ENCODE measurements at places on chromosomes 16 and 17.

GRCh38 chr17:74123350-74123749 lies 80.1 kb upstream of the RPL38 start:
- peak; percentile 26 for DNase-seq

DNA sequence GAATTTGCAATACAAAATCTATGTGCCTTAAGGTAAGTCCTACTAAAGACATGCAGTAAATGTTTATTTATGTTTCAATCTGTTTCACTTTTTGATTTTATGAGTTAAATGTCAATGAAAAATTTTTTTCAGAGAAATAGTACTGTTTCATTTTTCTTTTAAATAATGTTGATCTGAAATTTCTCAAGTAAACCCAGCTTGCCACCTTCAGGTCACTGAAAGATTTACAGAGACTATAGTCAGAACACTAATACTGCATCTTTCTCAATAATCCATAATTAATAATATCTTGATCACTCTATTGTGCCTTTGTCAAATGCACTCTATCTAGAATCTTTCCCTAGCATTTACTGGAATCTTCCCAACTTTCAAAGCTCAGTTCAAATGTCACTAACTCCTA lies 6.5 kb upstream of the DHX40 start:
- no peak for DNase-seq

- no peak for DNase-seq
These were observed 12.5 kb downstream of the TOM1L2 start for GRCh38 chr17:17959520-17960361.

- no peak for DNase-seq
These were observed 12.4 kb downstream of the COL1A1 start for GRCh38 chr17:50188921-50189549.

DNA sequence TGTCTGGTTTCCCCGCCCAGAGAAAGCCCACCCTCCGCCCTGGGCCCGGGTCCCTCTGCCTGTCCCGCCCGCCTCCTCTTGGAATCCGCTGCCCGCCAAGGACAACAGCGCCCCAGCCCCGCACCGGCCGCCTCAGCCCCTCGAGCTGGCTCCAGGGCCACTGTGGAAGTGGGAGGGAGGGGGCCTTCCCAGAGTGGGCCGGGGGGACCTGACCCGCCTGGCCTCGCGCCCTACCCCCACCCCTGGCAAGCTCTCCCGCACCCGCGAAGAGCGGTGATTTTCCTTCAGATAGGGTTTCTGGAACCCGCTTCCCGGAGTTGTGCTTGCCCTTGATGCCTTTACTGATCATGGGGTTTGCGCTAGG lies 2.3 kb upstream of the CBX8 start:
- no peak for DNase-seq

- DNase-seq = no peak
These were observed 56.5 kb downstream of the CYTH1 start for GRCh38 chr17:78725448-78726021.

- DNase-seq = peak; percentile 98
These were observed 8.4 kb upstream of the GAA start for GRCh38 chr17:80092959-80093358.

- DNase-seq = no peak
These were observed 21.9 kb downstream of the PARN start for GRCh38 chr16:14608111-14608566.

DNA sequence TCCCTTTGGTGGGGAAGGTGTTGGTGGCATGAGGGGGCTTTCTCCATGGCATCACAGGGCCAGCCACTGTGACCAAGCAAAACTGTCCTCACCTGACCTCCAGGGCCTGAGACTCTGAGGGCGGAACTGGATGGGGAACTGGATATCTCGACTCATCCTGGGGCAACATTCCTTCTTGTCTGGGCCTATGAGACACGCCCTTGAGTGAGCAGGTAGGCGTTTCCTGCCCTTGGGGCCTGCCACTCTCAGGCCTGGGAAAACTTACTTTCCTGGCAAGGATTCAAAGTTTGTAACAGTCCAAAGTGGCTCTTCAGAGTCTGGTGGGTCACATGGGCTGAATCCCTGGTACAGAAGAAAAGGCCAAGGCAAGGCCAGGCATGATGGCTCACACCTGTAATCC lies 9.6 kb downstream of the MT1X start:
- DNase-seq = peak; percentile 57

DNA sequence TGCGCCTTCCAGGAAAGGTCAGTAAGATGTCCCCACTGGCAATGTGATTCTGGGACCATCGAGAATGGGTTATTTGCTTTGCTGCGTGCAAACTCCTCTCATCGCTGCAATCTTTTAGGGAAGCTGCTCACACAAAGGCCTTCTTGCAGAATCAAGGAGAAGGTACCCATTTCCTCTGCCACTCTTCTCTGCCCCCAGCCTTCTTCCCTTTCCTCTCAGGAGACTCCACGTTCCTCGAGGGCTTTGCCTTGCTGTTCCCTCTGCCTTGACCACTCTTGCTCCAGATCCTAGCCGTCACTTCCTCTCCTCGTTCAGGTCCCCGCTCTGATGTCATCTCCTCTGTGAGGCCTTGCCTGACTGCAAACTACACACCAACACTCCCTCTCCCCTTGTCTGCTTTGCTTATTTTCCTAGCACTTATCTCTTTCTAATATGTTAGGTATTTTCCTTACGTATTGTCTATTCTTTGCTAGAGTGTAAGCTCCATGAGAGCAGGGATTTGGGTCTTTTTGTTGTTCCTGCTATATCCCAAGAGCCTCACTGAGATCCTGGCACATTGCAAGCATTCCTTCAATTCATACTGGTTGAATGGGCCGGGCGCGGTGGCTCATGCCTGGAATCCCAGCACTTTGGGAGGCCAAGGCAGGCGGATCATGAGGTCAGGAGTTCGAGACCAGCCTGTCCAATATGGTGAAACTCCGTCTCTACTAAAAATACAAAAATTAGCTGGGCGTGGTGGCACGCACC lies 5.3 kb upstream of the CRK start:
- DNase-seq = peak; percentile 87

DNA sequence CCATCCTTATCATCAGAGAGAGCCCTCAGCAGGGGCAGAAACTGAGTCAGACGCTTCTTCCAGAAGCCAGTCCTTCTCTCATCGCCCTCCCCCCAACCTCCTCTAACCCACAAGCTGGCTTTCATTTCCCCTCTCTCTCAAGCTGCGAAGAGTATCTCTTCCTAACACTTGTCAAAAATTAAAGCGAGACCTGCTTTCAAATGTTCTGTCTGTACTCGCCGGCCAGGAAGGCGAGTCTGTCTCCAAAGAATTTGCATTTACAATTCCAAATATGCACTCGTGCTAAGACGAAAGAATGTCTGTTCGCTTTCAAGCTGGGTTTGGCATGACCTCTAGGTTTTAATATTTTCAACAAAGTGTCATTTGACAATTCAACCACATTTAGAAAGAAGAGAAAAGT lies 140.4 kb downstream of the RGS9 start:
- DNase-seq = no peak

GRCh38 chr17:9837551-9838471 lies 12.1 kb downstream of the GLP2R start:
- no peak for DNase-seq

GRCh38 chr17:55466671-55467070 lies 44.6 kb downstream of the SMIM36 start:
- peak; percentile 14 for DNase-seq

DNA sequence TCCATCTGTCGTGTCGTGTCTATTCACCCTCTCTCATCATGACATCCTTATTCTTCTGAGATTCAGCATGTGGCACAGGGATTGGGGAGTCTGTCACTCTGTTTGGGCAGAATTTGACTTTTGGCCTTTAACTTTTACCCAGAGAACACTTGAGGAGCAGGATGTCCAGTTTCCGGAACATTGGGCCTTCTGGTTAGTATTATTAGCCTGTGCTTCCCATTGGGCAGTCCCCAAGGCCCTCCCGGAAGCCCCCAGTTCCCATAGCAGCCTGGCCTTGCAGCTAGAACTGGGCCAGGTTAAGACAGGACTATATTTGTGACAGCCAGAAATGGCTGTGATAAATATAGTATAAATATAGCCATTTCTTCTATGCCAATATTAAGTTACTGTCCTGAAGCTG lies 9.6 kb downstream of the SCN4A start:
- DNase-seq = no peak

- no peak for DNase-seq
These were observed 4.2 kb downstream of the PLD6 start for GRCh38 chr17:17201907-17202306.

DNA sequence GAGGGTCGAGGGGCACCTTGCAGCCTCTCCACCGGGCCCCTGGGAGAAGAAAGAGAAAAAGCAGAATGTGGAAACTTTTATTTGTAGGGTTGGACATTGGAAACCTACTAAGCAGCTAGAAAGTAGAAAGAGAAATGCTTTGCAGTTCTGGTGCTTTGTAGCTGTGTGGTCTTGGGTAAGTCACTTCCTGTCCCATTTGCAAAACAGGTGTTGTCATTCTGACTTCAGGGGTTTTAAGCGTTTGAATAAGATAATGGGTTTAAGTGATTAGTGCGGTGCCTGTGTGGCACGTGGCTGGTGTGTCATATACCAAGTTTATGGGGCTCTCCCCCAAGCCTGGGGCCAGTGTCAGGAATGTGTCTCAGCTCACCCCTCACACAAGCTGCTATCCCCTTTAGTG lies 1.6 kb downstream of the CA4 start:
- no peak for DNase-seq

GRCh38 chr16:47424846-47425245 lies 36.0 kb downstream of the ITFG1 start:
- no peak for DNase-seq
